ENCODE measurements at places on chromosomes 7 and 10. TPM values are rescaled to one million over a fixed set of nuclear protein-coding genes. Genes with fewer than 3 reads are reported as not detected.

The TMEM236 gene
- total RNA-seq: not detected

The CALN1 gene
- not detected for total RNA-seq

The C10orf143 gene
- under 0.01 TPM for total RNA-seq

The RBP3 gene
- under 0.01 TPM for total RNA-seq

The TMUB1 gene
- total RNA-seq: 51.6 TPM

The SLC29A3 gene
- 4.3 TPM for total RNA-seq

The CYP2C18 gene
- total RNA-seq: not detected

The ASB10 gene
- not detected for total RNA-seq

The EPHA1 gene
- not detected for total RNA-seq
